ENCODE measurements at places on chromosomes 7 and 10.

- no peak for DNase-seq
Measured at GRCh38 chr10:99394256-99394655, 36.2 kb downstream of the GOT1 start.

- DNase-seq, result no peak
Measured at GRCh38 chr7:30612658-30613265, 18.1 kb downstream of the GARS1 start.

GRCh38 chr10:24041034-24041433 is 167.9 kb upstream of the KIAA1217 start:
- no peak for DNase-seq

DNA sequence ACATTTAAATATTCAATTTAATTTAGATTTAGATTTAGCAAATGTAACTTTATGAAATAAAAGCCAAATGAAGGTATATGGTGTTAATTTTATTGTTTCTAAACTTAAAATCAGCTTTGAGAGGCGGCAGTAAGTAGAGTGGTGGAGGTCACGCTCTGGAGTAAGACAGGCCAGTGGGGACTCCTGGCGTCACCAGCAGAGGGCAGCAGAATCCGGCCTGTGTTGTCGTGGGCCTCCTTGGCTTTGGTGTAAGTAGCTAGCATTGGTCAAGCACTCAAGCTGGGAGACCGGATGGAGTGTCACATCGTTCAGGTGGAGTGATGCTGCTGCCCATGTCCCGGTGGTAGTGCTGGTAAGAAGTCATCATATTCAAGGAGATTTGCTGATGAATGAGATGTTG is 98.7 kb upstream of the DNAJB6 start:
- DNase-seq, result no peak

GRCh38 chr7:31253532-31253931 is 87.0 kb downstream of the NEUROD6 start:
- no peak for DNase-seq

- no peak for DNase-seq
Measured at GRCh38 chr10:6482737-6483357, 97.2 kb downstream of the PRKCQ start.

GRCh38 chr10:129448539-129448938 is 18.5 kb upstream of the MGMT start:
- DNase-seq, result no peak

DNA sequence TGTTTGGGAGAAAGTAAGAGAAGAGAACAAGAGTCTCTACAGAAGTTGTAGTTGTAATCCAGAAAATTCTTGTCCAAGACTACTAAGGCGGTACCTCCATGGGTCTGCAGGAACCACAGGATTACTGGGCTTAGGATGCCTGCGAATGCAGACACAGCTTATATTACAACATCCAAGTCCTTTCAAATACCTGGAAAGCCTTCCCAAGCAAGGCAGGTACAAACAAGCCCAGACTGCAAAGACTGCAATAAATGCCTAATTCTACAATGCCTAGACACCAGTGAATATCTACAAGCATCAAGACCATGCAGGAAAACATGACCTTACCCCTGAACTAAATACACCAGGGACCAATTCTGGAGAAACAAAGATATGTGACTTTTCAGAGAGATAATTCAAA is 178.2 kb downstream of the ARL4A start:
- no peak for DNase-seq

DNA sequence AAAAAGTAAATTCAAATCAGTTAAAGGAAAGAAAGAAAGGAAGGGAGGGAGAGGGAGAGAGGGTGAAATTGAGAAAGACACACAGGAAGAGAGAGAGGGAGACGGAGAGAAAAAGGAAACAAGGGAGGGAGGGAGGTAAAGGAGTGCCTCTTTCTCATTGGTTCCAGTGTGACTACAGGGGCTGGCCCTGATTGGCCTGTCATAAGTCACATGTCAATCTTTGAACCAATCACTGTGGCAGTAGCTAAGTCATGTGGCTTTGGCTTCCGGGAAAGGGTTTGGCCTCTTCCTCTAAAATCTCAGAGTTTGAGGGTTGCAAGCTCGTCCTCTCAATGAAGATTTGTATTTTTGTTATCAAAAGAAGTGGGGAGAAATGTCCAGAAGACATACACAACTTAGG is 150.2 kb downstream of the RAB11FIP2 start:
- DNase-seq, result no peak

GRCh38 chr7:128427289-128427891 is 17.6 kb upstream of the IMPDH1 start:
- DNase-seq, result no peak

DNA sequence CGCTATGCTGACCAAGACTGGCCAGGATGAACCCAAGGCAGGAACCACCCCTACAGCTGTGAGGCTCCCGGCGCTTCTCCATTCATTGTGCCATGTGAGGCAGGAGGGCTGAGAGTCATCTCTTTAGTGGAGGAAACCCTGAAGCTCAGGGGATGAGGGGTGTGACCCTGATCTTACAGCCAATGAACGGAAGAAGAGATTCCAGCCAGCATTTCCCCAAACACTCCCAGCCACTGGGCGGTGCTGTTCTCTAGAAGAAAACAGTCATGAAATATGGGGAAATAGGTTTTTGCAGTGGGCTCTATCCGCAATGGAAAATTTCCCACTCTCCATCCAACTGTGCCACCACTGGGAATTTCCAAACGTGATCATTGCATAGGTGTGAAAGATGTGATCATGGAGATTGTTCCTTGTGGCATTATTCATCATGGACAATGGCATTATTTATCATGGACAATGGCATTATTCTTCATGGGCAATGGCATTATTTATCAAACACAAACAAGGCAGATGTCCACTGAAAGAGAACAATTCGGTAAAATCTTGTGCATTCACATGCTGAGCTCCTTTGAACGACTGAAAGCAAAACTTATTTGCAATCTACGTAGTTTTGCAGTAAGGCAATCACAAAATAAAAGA is 14.0 kb upstream of the SLC18A2 start:
- DNase-seq, result no peak

DNA sequence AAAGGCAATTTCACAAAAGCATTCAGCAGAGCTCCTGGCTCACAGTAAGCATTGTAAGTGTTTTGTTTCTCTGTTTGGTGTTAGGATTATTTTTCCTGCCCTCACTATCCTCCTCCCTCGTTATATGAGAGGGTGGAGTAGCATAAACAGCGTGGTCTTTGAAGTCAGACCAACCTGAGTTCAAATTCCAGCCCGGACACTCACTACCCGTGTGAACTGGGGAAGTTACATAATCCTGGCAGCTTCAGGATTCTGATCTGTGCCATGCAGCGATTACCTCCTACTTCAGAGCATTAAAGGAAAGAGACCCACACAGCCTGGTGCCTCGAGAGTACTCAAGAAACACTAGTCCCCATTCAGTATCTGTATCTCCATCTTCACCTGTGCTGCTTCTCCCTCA is 386.5 kb downstream of the INHBA start:
- DNase-seq, result no peak

- no peak for DNase-seq
Measured at GRCh38 chr7:94374721-94375566, 19.8 kb upstream of the COL1A2 start.

GRCh38 chr7:38181111-38181510 is 3.1 kb downstream of the STARD3NL start:
- DNase-seq, result no peak
